Stimulated activated memory B cell treated with anti-CD40 and anti-IgM and Interleukin-4, amounts not matched to agents 10 μg/mL and 1 μg/mL and 100 μg/mL, for 72 hours (primary cell): ENCODE measurements at places on chromosomes 6 and 20.

- ATAC-seq: no peak
These were observed 27.5 kb downstream of the RNASET2 start for GRCh38 chr6:166928644-166929541.

- no peak for ATAC-seq
These were observed 193.9 kb upstream of the KCNG1 start for GRCh38 chr20:51216850-51217249.

- ATAC-seq: no peak
These were observed 101.1 kb downstream of the DLGAP4 start for GRCh38 chr20:36407199-36407733.

GRCh38 chr20:1509237-1509636 lies 18.0 kb upstream of the SIRPB2 start:
- peak; percentile 61 for ATAC-seq
